ENCODE measurements at places on chromosomes 16 and 17.
A peak's percentile ranks its signal among the peaks of the same experiment; 100 is the strongest.

DNA sequence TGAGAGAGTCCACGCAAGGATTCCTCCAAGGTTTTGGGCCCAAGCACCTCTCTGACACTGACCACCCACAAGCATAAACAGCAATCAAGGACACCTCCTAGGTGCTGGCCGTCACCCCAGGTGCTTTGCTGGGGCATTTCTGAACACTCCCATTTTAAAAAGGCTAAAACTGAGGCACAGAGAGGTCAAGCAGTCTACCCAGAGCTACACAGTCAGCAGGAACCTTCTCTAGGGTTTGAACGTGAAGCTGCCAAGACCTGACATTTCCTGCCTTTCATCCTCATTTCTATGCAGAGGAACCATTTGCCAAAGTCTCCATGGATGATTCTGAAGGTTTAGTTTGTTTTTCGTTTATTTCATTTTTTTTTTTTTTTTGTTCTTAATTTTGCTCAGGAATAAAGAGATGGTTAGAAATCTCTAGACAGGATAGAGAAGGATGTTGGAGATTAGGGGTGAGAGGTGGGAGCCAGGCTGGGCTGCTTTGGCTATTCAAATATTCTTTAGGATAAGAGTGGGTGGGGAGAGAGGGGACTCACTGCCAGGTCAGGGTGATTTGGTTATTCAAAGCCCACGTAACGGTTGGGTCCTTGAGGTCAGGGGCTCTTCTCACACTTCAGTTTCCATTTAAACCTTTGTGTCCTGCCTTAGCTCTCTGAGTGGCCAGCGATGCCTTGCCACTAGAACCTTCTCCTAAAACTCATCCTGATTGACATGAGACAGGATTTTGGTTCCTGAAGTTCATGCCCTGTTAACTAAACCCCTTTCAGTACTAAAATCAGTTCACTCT is 6.2 kb downstream of the PLCG2 start:
- DNase-seq = no peak

- no peak for DNase-seq
Measured at GRCh38 chr17:14458724-14459123, 157.8 kb downstream of the HS3ST3B1 start.

DNA sequence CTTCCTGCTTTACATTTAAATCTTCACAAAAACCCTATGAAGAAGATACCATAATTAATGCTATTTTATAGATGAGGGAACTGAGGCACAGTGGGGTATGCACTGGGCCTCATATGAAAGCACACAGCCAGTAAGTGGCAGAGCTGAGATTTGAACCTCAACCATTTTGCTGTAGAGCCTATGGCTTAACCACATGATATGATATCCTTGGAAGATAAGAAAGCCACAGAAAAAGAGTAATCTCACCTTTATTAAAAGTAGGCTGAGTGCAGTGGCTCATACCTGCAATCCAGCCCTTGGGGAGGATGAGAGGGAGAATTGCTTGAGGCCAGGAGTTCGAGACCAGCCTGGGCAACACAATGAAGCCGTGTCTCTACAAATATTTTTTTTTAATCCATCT is 15.0 kb upstream of the TOB1 start:
- DNase-seq = no peak

DNA sequence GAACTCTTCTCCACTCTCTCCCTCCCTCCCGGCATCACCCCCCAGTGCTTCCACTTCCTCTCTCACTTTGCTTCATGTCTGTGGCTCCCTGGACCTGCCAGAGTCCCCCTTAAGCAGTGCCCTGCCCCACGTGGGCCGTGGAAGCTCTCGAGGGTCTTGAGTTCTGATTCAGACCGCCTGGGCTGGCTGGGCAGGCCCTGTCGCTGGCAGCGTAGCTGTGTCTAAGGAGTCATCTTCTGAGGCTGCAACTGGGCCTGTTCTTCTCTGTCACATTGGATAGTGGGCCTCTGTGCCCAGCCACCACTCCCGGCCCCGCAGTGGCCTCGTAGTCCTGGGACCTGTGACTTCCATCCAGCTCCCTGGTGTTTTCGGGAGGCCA is 30.7 kb downstream of the MNT start:
- DNase-seq = no peak

- DNase-seq = no peak
Measured at GRCh38 chr17:42553866-42554249, 1.1 kb downstream of the HSD17B1 start.

GRCh38 chr16:21116148-21116693 is 34.4 kb downstream of the DNAH3 start:
- no peak for DNase-seq

- DNase-seq = no peak
Measured at GRCh38 chr16:85969591-85969990, 70.6 kb downstream of the IRF8 start.

DNA sequence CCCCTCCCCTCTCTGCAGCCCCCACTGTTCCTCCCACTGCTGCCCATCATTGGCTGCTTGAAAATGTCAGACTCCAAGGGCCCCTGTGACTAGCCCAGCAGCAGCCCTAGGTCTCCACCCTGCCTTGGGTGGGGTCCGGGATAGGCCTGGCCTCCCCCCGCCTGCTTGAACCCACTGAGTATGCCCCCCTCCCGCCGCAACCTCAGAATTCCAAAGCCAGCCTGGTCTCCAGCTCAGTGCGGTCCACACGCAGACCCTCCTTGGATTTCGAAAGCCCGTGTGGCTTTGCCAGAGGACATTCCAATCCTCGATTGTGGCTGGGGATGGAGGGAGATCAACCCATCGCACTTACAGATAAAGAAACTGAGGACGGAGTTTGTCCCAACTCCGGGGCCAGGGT is 6.4 kb downstream of the DPEP1 start:
- no peak for DNase-seq

DNA sequence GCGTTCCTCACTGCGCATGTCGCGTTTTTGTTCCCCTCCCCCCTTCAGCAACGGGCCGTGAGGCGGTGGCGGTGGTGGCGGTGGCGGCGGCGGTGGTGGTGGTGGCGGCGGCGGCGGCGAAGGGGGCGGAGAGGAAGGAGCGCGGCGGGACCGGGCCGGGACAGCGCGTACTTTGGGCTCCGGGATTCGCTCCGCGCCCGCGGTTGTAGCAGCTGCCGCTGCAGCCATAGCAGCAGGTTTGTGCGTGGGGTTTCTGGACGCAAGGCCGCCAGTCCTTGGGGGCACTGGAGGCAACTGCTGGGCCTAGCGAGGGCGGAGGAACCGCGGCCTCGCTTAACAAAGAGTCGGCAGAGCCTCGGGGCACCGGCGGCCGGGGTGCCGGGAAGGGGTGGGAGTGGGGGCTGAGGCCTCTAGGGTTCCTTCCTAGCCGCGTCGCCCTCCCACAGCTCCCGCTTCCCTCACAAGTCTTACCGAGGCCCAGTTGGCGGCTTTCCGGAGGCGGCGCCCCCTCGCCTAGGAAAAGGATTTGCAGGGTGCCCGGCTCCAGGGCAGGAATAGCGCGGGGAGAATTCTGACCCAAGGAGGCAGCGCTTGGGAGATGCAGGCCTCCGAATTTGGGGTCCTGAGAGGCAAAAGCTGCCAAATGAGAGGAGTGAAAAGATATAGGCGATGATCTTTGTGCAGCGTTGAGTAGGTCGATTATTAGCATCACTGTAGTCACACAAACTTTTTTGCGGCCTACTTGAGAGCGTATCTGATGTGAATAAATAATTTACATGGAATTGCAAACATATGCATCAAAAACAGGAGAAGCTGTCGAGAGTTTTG is at the start of gene DDX42:
DDX42 (plus strand) TSS at position 30 of the 828 bp plus-strand sequence. CDS start 12,880 bp downstream, outside the sequence.
- DNase-seq = peak; percentile 96

DNA sequence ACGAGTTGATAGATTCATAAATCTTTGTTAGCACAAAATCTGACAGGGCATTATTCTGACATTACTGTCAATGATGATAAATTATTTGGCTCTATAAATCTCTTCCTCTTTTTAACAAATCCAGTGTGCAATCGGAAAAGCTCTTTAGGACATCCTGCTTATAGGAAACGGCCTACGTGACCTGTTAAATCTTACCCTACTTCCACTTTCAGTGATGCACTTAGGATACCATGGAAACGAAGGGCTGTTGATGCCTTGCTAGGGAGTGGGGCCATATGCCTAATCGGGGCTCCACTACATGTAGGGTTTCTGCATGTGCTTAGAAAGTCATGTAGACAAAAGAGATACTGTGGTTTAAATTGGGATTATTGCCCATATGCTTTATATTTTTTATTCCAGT is 27.2 kb downstream of the ZNF594 start:
- DNase-seq = no peak

- no peak for DNase-seq
Measured at GRCh38 chr17:20141198-20141972, 132.2 kb downstream of the SPECC1 start.

DNA sequence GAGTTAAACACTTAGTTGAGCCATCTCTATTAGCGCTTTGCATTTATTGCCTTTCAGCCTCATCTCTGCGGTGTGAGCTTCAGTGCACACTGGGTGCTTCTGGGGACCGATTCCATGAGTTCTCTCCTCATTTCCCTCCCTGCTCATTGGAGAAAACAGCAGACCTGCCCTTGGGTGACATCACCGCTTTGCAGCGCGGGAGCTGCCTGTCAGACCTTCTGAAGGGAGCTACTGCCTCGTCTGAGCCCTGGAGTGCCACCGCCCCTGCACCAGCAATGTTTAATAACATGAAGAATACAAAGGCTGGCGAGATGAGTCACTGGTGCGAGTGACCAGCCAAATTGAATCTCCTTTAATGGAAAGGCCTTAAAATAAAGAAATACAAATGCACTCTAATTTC is 30.2 kb upstream of the CPPED1 start:
- no peak for DNase-seq

GRCh38 chr17:80935526-80935925 is 56.1 kb upstream of the CHMP6 start:
- no peak for DNase-seq

DNA sequence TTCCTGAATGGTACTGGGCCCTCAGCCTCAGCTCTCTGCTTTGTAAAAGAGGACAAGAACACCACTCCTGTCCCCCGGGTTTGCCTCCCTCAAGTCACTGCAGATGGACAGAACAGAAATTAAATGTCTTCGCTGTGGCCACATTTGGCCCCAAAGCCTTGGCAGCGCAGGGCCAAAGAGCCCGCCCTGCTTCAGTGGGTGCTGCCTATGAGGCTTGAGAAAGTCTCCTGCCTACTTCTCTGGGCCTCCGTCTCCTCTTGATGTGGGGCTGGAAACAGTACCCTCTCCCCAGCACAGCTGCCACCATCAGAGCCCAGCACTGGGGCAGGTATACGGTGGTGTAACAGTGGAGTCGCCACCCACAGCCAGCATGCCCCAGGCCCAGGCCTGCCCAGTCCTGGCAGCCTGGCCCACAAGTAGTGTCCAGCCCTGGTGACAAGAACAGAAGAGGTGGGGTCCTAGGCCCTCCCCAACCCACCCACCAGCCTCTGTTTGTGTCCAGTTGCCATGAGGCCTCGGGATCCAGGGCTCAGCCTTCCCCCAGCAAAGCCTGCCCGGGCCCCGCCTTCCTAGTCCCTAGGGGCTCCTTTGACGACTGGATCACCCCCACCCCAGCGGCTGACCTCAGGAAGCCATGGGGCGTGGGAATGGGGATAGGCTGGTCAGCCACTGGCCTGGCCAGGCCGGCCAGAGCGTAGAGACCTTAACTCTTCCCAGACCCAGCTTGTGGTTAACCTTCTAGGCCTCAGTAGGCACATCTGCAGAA is 3.9 kb upstream of the TPPP3 start:
- no peak for DNase-seq

DNA sequence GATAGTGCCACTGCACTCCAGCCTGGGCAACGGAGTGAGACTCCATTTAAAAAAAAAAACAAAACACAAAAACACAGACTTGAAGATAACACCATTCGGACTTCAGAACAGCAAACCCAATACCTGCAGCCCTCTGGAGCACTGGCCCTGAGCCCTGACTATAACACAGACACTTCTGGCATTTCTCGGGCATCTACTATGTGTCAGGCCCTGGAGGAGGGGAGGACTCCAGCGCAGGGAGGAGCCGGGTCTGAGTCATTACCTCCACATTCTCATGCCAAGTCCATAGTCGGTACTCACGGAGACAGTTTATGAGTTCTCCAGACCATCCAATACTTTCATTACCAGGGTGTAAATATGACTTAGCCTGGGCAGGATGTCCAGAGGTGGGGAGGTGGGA is 48.8 kb downstream of the PITPNM3 start:
- no peak for DNase-seq

- no peak for DNase-seq
Measured at GRCh38 chr17:50218771-50219315, 17.4 kb upstream of the COL1A1 start.

- no peak for DNase-seq
Measured at GRCh38 chr17:57984936-57985674, 2.9 kb downstream of the VEZF1 start.

DNA sequence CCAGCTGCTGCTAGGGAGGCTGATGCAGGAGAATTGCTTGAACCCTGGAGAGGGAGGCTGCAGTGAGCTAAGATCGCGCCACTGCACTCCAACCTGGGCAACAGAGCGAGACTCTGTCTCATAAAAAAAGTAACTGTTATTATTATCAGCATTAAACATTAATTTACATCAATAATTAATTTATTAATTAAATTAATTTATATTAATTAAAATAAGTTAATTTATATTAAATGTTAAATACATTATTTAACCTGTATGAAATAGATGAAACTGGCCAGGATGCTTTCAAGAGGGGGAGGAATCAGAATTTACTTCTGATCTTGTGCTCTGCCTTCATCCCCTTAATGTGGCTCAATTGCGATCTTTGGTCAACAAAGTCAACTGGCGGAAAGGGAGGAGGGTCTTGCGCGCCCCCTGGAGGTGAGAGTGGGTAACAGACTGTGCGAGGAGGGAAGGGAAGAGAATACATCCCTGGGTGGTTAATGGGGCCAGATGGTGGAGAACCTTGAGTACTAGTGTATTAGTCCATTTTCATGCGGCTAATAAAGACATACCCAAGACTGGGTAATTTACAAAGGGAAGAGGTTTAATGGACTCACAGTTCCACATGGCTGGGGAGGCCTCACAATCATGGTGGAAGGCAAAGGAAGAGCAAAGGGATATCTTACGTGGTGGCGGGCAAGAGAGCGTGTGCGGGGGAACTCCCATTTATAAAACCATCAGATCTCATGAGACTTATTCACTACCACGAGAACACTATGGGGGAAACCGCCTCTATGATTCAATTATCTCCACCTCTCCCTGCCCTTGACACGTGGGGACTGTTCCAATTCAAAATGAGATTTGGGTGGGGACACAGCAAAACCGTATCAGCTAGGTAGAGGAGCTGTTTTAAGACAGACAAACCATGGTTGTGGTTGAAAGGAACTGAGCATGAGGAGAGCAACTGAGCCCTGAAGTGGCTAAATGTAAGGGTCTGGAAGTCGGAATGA is 15.7 kb upstream of the CPPED1 start:
- peak; percentile 91 for DNase-seq

GRCh38 chr17:34302636-34303035 is 16.6 kb upstream of the CCL8 start:
- DNase-seq = no peak

GRCh38 chr17:82962163-82962720 is 117.2 kb upstream of the METRNL start:
- DNase-seq = peak; percentile 56

- DNase-seq = no peak
Measured at GRCh38 chr16:22967521-22968095, 153.6 kb downstream of the HS3ST2 start.
